Thoracic aorta (tissue), 2 donors: ENCODE measurements at places on chromosomes 4 and X.

- no peaks in the 10 kb centered on the region for H3K27me3 ChIP-seq
- H3K4me3 ChIP-seq = peak overlapping the region; percentile 2
- DNase-seq = no peak
Measured at GRCh38 chr4:87030755-87031441, 96.1 kb downstream of the AFF1 start.

GRCh38 chr4:159060161-159060560 lies 42.7 kb upstream of the RAPGEF2 start:
- no peak overlapping the region for H3K4me3 ChIP-seq
- DNase-seq = no peak
- peaks cover 8% of the 10 kb centered on the region for H3K4me1 ChIP-seq
- no peaks in the 10 kb centered on the region for H3K27me3 ChIP-seq
- H3K27ac ChIP-seq = no peak overlapping the region
- H3K36me3 ChIP-seq = no peaks in the 10 kb centered on the region

- H3K4me1 ChIP-seq = no peaks in the 10 kb centered on the region
- no peak for DNase-seq
- peaks cover 18% of the 10 kb centered on the region for H3K36me3 ChIP-seq
- no peak overlapping the region for H3K4me3 ChIP-seq
Measured at GRCh38 chr4:4438891-4439290, 52.0 kb downstream of the NSG1 start.

GRCh38 chr4:140839406-140839805 lies 83.2 kb upstream of the TBC1D9 start:
- no peak overlapping the region for H3K4me3 ChIP-seq
- no peaks in the 10 kb centered on the region for H3K27me3 ChIP-seq
- no peaks in the 10 kb centered on the region for H3K36me3 ChIP-seq
- H3K4me1 ChIP-seq = no peaks in the 10 kb centered on the region
- no peak overlapping the region for H3K27ac ChIP-seq
- DNase-seq = no peak

GRCh38 chrX:110037178-110037577 lies 34.3 kb downstream of the TMEM164 start:
- H3K36me3 ChIP-seq = no peaks in the 10 kb centered on the region
- H3K4me3 ChIP-seq = no peak overlapping the region
- DNase-seq = no peak
- H3K27ac ChIP-seq = no peak overlapping the region
